COR-L47 (cell line): ENCODE measurements at places on chromosomes 3 and 15.

DNA sequence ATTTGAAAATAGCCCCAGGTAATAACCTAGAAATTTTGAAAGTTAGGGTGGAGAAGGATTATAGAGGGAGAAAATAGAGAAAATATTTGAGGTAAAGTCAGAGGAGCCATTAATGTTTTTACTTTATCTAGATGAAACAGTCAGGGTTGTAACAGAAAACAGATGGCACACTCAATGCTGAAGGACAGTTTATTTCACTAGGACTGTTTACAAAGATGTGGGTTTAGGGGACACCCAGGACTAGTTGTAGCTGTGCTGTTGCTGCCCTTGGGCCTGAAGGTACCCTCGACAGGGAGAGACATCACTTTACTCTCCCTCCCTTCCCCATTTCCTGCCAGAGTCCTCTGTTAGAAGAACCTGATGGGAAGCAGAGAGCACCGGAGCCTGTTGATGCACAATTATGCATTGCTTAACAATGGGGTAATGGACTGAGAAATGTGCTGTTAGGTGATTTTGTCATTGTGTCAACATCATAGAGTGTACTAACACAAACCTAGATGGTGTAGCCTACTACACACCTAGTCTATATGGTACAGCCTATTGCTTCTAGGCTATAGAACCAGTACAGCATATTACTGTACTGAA is 103.8 kb downstream of the GALK2 start:
- DNase-seq = no peak

- no peak for DNase-seq
Measured at GRCh38 chr15:39770748-39771689, 11.6 kb downstream of the FSIP1 start.

DNA sequence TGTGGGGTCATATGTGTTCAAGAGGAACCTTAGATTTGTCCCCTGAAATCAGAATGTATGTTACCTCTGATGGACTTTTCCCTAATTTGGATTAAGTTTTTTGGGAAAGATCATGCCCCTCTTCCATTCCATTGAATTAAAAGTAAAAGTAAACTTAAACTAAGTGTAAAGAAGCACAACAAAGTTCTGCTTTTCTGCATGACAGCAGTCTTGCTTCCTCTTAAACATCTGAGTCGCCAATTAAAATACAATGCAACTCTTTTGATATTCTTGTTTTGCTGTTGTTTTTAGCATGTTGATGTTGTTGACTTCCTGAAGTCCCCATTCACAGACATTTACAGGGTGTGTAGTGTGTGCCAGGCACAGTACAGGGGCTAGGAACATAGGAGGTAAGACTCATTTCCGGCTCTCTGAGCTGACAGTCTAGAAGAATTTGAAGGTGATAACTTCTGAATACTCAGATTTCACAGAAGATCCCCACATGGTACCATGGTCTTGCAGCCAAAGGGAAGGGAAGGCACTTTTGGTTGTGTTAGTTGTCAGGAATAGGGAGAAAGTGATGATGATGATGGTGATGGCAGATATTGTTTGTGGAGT is 45.0 kb downstream of the USP13 start:
- DNase-seq = no peak

DNA sequence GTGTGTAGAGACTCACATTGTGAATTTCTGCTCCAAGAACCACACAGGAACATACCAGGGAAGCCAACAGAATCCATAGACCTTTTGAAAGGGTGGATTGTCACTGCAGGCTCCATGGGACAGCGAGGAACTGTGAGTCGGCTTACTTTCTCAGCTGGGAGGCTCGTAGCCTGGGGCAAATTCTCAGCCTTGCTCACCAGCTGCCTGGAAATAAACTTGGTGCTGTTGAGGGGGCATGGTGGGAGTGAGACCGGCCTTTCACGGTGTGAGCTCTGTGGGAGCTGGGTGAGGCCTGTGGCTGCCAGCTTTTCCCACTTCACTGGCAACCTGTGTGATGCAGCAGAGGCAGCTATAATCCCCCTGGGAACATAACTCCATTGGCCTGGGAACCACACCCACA is 146.6 kb upstream of the P2RY1 start:
- DNase-seq = no peak

- no peak for DNase-seq
Measured at GRCh38 chr15:65032801-65033537, 3.5 kb upstream of the MTFMT start.

- no peak for DNase-seq
Measured at GRCh38 chr15:35167675-35168074, 82.6 kb upstream of the NANOGP8 start.

GRCh38 chr3:27542476-27542875 is 58.3 kb upstream of the SLC4A7 start:
- DNase-seq = no peak

GRCh38 chr3:148600440-148600839 is 97.3 kb upstream of the AGTR1 start:
- no peak for DNase-seq

GRCh38 chr3:159775372-159775961 is 213.2 kb upstream of the IL12A start:
- peak; percentile 95 for DNase-seq

DNA sequence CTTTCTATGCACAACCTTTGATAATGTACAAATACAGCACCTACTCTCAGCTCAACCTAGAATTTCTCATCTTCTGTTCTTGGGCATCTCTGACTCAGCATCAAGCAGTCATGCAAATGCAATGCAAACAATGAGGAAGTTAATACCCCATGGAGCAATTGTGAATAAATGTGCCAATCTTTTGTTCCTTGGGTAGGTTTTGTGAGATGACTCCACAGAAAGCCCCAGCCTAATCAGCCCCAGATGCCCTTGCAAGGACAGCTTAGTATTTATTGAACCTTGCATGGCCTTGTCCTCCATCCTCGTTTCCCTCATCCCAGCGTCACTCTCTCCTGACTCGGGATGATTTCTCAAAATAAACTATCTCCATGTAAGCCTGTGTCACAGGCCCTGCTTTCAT is 494.7 kb upstream of the NECTIN3 start:
- no peak for DNase-seq

GRCh38 chr3:165070682-165071081 is 7.6 kb downstream of the SI start:
- DNase-seq = no peak

GRCh38 chr15:38021259-38021658 is 86.8 kb downstream of the TMCO5A start:
- no peak for DNase-seq

DNA sequence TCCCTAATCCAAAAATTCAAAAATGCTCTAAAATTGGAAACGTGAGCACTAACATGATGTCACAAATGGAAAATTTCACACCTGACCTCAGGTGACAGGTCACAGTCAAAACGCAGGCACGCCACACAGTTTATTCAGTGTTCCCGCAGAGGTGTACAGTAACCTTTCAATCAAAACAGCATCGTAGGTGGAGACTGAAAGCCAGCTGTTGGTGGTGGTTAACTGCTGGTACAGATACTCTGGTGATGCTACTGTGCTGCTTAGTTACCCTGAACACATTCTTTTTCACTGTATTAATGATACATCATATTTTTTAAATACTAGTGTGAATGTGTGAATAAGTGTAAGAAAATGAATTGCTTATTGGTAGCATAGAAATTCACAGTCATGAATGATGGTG is 23.8 kb downstream of the RAB11A start:
- DNase-seq = no peak

DNA sequence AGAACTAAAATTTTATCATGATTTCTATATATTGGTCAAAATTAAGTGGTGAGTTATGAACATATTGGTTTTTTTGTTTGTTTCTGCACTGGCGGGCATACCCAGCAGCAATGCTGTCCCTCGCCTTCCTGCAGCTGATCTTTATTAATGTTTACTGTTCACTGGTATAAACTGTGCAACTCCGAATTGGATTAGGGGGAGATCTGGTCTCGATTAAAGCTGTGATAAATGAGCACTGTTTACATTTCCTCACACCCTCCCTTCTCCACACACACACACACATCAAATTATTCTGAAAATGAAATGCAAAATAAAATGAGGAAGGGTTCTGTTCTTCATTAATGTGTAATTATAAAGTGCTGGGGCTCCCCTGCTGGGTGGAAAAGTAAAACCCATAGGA is 48.5 kb upstream of the DAZL start:
- no peak for DNase-seq

GRCh38 chr15:29514926-29515325 is 245.3 kb upstream of the NSMCE3 start:
- no peak for DNase-seq

- DNase-seq = no peak
Measured at GRCh38 chr3:31440878-31441277, 91.8 kb upstream of the STT3B start.

DNA sequence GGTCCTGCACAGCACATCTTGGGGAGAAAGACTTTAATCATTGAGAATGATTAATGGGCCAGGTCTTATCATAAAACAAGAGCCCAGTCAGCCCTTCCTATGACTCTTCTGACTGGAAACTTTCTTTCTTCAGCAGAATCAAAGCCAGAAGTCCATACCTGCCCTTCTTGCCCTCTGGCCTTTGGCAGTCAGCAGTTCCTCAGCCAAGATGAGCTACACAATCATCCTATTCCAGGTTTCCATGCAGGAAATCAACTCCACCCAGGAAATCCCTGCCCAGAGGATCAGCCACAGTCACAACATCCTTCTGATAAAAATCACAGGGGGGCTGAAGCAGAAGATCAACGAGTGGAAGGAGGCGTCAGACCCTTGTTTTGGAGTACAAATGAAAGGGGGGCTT is 26.9 kb downstream of the ZNF589 start:
- DNase-seq = no peak

DNA sequence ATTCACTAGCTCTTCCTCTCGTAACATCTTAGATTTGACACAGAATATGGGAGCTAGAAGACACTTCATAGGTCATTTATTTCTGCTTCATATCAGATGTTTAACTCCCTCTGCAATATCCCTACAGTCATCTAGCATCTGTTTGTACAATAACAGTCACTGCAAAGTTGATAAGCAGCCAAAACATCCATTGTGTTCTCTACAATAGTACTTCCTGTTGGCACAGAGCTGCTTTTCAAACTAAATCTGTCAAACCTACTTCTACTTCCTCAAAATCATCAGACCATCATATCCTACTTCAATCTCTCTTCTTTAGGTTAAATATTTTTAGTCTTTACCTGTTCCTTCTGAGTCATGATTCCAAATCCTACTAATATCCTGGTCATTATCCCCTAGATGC is 233.2 kb downstream of the FGF12 start:
- DNase-seq = peak; percentile 86

GRCh38 chr3:21260507-21260906 is 490.5 kb downstream of the ZNF385D start:
- no peak for DNase-seq

DNA sequence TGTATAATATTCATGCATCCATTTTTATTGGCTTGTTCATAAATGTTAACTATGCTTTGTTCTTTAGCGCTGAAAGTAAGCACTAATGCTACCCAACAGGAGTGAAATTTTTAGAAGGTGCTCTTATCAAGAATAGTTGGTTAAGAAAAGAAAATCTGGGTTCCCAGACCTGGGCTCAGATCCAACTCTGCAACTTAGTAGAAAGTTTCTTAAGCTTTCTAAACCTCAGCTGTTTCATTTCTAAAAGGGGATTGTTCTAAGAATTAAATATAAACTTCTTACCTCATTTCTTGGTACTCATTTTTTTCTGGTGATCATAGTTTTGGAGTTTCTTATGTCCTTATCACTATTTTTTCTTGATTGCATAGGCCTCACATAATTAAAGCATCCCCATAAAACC is 12.1 kb downstream of the ARPP21 start:
- DNase-seq = no peak

GRCh38 chr15:36110659-36110993 is 468.8 kb upstream of the CDIN1 start:
- DNase-seq = no peak
